Stimulated activated CD4-positive, alpha-beta T cell treated with anti-CD3 and anti-CD28 coated beads, Interleukin-12 subunit alpha, Interleukin-12 subunit beta, amount 100 ng/mL, for 48 hours (primary cell): ENCODE measurements at places on chromosomes 16 and 17.

- DNase-seq = no peak
Measured at GRCh38 chr16:31528523-31529107, 915 bp downstream of the AHSP start.

DNA sequence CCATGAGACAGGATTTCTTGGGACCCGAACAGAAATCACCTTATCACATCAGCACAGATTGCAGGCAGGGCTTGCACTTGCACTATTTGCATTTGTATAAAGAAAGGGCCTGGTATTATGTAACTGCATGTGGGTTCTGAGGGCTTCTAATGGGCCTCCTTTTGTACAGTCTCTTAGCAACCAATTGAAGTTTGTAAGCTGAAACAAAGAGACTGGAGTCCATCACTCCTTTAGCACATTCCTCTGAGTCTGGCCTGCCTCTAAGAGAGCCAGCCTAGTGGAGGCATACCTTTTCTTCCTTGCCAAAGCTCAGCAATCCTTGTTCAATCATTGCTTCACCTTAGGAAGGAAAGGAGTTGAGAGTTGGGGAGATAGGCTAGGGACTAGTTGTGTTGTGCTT is 387.1 kb downstream of the XYLT1 start:
- DNase-seq = no peak

DNA sequence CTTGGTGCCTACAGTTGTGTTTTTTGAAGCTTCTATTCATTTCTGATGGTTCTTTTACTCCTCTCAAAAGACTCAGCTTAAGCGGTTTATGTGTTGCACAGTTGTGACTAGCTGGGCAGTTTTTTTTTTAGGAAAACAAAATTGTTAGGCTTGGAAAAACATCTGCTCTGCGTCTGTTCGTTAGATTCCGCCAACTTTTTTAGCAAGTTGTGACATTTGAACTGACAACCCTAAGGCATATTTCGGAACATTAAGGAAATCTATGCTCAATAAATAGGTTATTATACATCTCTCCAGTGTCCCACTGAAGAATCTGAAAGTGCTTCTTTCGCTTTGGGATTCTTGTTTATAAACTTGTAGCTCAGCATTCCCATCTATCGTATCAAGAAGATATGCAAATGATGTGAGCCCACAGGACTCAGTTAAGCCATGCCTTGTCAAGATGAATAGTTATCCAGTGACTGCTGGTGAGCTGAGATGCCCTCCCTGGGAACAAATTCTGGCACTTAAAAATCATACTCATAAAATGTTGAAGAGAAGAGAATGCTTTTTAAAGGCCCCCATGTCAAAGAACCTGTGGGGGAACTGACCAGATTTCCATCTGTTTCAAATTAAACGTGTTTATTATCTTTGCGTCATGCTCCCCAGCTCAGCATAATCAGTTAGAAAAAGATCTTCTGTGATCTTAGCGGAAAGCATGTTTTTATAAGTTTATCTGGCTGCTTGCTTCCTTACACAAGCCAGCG is 109.0 kb upstream of the FAM20A start:
- DNase-seq = no peak

DNA sequence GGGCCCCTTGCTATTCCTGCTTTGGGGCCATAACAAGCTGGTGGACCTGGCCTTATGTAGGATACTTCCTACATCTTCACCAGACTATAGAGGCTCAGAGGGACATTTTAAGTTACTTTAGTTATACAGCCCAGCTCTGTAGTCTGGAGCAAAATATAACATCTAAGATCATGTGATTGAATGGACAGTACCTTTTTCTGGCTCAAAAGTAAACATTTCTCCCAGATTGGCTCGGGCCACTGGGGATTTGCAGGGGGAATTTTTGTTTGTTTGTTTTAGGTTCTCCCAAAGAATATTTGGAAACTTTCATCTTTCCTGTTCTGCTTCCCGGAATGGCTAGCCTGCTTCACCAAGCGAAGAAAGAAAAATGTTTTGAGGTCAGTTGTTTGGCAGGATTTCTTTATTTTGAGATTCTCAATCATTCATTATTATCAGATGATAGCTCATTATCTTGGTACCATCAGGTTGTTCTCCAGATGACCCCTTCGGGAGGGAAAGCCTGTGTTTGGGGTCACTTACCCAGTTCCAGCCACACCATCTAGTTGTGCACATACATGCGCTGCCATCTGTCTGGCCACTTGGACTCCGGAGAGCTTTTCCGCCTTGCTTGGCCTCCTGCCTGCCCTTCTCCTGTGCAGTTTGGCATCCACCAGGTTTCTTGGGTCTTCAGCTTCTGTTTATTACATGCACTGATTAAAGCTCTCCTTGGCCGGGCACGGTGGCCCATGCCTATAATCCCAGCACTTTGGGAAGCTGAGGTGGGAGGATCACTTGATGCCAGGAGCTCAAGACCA is 17.2 kb downstream of the IQCK start:
- DNase-seq = no peak

GRCh38 chr17:82300707-82301270 is 16.6 kb downstream of the CD7 start:
- DNase-seq = no peak

DNA sequence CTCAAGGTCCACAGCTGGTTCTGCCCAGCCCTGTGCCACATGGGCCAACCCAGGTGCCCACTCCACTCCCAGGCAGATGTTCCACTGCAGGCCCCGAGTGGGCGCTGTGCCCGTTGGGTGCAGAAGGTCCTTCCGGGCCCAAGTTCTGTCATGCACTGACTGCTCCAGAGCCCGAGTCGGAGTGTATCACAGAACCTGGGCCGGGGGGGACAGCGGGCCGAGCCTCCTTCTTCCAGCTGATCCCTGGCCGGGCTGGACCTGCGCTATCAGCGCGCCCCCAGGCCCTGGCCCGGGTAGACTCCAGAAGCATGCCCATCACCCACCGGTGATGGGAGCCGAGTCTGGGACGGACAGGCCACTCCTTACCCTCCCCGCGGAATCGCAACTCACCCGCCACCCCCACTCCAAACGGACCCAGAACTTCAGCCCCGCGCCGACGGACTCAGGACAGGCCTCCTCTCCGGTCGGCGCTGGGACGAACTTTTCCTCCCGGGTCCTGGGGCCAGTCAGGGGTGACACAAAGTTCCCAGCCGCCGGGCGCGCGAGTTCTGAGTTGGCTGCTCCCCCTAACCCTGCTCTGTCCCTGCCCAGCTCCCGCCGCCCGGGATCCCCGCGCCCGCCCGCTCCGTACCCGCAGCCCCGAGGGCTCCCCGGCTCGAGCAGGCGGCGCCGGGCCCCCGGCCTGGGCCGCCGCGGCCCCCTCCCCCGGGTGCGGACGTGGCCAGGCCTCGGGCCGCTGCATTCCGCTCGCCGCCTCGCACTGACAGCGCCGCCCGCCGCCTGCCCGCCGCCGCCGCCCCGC is at the start of gene COPZ2:
Gene COPZ2, minus strand, starts transcription at position 762 of the 802 bp plus-strand sequence. Its CDS starts 20 bp downstream, at position 742.
- peak; percentile 53 for DNase-seq

DNA sequence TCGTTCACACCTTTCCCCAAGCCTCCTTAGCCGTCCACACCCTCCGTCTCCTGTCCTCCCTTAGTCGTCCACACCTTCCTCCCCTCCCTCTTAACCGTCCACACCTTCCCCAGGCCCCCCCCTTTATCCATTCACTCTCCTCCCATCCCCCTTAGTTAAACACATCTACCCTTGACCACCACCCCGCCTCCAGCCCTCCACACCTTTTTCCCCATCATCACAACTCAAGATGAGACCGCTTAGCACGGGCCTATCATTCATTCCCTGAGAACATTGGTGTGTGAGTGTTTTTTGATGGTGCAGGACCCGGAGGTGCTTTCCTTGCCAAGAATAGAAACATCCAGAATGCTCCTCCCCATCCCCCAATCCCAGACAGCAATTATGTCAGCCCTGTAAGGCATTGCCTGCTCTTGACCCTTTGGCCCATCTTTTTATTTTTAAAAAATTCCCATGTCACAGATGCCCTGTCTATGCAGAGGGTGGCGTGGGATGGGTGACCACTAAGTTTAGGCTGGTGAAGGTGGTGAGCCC is 1.4 kb downstream of the TENT4B start:
- no peak for DNase-seq

DNA sequence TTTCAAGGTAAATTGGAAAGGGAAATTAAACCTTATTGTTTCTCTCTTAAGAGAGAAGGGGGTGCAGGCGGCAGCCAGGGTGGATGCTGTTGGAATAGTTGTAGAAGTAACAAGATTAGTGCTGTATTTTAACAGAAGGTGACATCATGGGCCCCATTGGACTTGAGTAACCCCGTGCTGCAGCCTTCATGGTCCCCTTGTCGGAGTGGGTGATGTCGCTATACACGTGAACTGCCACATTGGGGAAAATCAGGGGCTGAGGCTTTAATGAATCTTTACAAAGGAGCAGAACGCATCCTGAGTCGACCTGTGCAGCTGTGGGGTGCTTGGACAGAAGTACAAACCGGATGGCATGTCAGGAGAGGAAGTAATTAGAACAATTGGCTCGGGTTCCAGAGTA is 3.2 kb downstream of the SNX11 start:
- DNase-seq = no peak

DNA sequence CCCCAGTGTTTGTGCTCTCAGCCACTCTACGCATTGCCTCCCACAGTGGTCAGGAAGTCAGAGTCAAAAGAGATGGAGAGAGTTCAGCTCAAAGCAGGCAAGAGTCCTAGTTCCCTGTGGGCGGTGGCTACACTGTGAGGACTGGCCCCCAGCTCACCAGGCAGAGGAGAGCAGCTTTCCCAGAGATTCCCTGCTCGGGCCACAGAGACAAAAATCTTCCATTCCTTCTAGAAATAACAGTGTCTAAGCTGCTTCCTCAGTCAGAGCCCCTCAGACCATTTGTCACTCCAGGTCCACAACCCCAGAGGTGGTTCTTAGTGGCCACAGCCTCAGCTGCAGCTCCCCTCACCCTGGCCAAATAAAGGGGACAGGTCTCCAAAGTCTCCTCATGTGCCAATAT is 263.0 kb upstream of the RPL38 start:
- DNase-seq = no peak

DNA sequence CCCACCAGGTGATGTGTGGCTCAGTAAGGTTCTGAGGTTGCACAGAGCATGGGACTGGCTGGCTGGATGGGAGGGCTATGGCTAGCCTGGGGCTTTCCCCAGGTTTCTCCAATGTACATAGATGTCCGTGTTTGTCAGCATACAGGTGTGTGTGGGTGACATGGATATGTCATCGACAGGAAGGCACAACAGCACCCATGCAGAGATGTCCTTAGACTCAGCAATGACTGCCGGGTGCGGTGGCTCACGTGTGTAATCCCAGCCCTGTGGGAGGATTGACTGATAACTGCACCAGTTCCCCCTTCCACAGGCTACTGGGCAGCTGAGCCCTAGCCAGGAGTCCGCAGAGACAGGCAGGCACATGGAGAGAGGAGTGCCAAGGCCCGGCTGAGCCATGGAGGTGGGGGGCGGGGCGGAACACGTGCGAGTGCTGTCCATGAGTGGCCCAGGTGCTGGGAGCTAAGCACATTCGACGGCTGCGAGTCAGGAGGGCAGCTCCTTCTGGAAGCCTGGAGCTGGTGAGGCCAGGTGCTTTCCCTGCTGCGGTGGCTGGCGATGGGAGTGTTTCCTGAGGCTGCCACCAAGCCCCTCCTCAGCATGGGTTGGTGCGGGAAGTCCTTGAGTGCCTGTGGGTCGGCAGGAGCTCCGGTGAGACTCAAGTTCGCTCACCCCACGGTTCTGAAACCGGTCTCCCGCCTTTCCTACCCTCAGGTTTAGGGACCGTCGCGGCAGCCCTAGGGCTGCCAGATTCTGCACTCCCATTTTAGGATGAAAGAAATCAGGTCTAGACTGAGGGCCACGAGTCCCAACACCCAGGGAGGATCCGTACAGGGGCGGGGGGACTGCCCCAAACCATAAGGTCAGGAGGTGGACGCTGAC is 858 bp upstream of the ASPSCR1 start:
- DNase-seq = peak; percentile 42

GRCh38 chr16:85521552-85522307 is 91.4 kb upstream of the GSE1 start:
- no peak for DNase-seq

- no peak for DNase-seq
Measured at GRCh38 chr16:54245788-54246453, 40.7 kb downstream of the IRX3 start.

DNA sequence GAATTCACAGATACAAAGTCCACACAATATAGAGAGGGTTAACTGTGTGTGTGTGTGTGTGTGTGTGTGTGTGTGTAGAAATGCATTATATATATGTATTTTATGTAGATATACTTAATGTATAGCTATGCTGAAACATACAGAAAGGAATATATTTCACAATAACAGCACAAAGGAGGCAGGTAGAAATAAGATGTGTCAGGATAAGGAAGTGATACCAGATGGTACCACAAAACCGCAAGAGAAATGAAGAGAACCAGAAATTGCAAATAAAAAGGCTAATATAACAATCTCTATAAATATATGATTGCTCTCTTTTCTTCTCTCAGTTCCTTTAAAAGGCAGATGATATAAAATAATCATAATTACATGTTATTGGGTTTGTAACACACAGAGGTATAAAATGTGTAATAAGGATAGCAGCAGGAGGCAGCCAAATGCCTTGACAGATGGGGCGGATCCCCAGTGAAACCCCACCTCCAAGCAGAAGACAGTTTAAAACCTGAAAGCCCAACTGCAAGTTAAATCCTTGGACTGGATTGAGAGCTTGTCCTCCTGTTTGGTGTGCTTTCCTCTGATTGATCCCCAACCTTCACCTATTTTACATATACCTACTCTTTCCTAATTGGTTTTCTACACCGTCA is 365.4 kb upstream of the C16orf82 start:
- DNase-seq = no peak

- DNase-seq = no peak
Measured at GRCh38 chr17:50162466-50163254, 3.1 kb upstream of the SGCA start.

DNA sequence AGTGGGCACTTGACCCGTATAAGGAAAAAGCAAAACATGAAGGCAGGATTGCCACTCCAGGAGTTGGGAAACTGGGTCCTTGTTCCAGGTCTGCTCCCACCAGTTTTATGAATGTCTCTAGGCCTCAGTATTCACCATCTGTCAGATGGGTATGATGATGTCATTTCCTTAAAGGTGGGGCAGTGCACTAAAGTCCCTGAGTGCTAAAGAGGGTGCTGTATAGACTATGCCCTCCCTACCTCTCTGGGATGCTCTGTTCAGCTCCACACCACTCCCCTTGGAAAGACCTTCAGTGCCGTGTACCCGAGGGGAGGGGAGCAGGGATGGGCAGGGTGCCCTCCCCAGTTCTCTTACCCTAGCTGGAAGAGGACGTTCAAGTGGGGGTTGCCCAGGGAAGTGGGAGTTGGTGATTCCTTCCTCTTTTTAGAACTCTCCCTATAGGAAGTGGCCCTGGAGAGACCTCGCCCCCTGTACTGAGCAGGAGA is 2.2 kb downstream of the LASP1 start:
- DNase-seq = no peak

- DNase-seq = no peak
Measured at GRCh38 chr17:58089111-58089510, 5.9 kb downstream of the DYNLL2 start.

- DNase-seq = peak; percentile 30
Measured at GRCh38 chr16:31107465-31107867, 720 bp upstream of the BCKDK start.

DNA sequence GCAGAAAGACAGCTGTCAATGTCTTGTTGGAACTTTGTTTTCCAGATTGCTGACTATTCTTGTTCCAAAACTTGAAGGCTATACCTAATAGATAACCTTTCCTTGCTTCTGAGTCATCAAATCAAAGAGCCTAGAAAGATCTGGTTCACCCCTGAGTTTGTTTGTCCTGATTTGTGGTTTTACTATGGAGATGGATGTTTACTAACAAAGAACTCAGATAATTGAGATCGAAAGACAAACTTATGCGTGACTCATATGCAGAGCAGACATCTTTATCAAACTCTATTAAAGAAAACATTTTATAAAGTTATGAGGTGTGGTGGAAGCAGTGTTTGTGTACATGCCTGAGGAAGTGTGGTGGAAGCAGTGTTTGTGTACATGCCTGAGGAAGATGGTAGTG is 311.1 kb upstream of the TBX2 start:
- DNase-seq = no peak
